GM12865 (cell line): ENCODE measurements at places on chromosomes 1 and 21.

GRCh38 chr1:59271561-59272260 lies 25.2 kb upstream of the FGGY start:
- DNase-seq, result peak; percentile 29

DNA sequence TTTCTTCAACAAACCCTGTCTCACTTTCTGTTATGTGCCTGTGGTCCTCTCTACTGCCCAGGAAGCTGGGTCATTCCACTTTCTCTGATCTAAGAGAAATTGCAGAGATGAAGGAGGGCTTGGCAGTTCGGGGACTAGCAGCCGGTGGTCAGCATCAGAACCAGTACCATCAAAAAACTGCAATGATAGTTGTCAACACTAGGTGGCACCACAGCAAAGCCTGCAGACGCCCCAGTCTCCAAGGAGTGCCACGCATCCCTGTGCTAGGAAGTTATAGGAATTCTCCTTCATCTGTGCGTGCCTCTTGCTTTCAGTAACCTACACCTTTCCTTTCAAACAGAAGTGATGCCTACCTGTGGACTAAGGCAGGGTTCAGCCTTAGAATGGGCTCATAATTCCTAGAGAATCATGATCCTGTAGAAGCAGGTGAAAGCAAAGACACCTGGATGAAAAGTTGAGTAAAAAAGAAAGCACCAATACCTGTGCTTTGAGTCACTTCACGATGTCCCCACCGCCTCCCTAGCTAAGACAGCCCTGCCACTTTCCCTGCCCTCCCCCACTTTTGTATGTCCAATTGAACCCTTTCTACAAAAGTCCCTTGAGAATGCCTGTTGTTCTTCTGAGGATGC lies 129.2 kb downstream of the ADAMTS1 start:
- peak; percentile 34 for DNase-seq

DNA sequence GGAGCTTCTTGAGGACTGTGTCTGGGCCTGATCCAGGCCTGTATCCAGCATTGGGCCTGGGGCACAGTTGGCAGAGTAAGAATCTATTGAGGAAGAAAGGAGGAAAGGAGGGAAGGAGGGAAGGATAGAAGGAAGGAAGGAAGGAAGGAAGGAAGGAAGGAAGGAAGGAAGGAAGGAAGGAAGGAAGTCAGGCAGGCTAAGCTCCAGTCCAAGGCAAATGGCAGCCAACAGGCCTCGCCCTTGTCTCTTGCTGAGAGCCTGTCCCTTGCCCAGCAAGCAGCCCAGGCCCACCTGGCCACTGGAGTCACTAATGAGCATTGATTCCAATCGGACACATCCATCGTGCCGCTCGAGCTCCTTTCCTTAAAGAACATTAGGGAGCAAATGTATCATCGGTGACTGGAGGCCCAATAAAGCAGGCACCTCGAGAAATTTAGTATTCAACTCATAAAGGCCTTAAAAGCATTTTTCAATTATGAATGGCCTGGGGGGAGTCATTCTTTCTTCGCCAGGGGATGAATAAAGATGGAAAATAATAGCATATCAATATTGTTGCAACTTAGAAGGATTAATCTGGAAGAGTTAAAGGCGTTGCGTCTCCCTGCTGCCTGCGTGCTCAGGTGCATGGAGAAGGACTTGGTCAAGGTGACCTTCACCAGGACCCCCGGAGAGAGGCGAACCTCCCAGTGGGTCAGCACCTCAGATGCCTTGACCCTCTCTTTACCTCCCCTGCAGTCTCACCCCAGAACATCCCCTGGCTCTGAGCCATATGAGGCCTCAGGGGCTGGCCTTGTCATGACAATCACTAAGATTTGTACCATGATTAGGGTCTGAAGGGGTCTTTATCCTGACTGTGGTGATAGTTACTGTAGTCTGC lies 144.5 kb upstream of the RUNX3 start:
- no peak for DNase-seq

- DNase-seq, result no peak
Observed at GRCh38 chr1:204417074-204417997, 5.7 kb upstream of the PPP1R15B start.

DNA sequence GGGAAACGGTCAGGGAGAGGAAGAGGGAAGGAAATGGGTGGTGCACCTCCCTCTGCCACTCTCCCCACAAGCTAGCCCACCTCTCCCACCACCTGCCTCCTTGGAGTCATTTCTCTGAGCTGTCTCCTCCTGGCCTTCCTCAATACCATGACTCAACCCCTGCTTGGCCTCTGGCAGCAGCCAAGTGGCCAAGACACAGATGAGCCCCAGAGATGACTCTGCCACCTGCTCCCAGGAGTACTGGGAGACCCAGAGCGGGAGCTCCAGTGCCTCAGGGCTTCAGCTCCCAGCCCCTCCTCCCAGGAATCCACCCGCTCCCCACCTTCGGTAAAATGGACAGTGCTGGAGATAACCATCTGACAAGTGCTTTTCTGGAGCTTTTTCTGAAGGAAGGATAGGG lies 2.6 kb downstream of the S100A16 start:
- no peak for DNase-seq

- DNase-seq, result no peak
Observed at GRCh38 chr1:167016100-167016750, 27.1 kb downstream of the MAEL start.

DNA sequence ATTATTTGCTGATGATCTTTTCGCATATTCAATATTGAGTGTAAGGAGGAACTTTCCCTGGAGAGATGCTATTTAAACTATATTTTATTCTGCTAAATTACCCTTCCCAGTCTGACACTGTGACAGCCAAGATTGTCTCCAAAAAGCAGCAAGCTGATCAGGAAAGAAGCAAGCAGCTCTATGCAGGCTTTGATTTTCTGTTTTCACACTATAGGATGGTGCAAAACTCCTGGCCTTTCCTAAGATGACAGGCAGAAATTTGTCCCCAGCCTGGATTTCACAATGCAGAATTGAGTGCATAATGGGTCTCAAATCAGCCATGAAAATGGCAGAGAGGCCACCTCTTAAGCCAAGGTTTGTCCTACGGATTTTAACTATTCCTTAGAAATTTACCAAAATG lies 1.1 kb downstream of the SGIP1 start:
- DNase-seq, result no peak

GRCh38 chr1:185585770-185586169 lies 148.4 kb upstream of the HMCN1 start:
- DNase-seq, result no peak

GRCh38 chr1:68826836-68827235 lies 330.0 kb upstream of the DEPDC1 start:
- DNase-seq, result no peak

- DNase-seq, result no peak
Observed at GRCh38 chr1:230163205-230163604, 96.2 kb downstream of the GALNT2 start.

GRCh38 chr1:53165408-53165961 lies 23.0 kb upstream of the SLC1A7 start:
- no peak for DNase-seq

DNA sequence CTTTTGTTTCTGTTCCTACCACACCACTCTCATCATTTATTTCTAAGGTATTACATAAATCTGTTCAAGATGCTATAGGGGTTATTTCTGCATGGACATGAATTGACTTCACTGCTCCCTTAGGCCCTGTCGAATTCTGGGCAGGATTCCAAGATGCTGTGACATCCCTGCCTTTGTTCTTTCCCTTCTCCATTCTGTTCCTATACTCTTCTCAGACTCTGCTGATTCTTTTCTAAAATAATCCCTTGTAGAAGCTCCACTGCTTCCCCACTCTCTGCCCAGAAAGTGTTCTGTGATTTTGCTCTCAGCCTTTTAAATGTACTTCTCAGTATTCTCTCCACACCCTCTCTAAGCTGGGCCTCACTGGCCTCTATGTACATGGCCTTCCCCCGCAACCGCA lies 99.2 kb downstream of the PHTF1 start:
- DNase-seq, result no peak

DNA sequence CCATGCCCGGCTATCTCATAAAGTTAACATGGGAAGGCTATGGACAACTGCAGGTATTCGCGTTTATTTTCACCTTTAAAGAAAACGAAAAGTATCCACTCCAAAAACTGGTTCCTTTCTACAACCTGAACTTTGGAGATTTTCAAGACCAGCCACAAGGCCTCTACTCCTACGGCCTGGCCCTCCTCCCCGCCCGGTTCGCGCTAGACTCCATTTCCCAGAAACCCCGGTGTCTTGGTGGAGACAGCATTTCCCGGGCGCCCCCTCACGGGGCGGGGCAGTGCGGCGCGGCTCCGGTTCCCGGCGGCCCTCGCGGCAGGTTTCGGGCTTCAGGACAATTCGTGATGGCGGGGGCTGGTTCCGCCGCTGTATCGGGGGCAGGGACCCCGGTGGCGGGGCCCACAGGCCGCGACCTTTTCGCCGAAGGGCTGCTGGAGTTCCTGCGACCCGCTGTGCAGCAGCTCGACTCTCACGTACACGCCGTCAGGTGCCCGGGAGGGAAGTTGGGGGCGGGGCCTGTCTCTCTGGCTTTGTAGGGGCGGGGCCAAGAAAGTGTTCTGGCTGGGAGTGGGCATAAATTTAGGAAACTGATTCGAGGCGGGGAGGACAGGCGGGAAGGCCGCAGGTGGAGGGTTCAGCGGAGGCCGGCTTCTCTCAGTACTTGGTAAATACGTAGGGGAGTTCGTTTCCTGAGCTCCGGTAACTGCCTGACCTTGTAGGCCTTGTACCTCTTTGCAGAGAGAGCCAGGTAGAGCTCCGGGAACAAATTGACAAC lies at the start of gene SNAPIN:
Gene SNAPIN (plus strand): TSS at position 304 of the 775 bp plus-strand sequence. CDS start 41 bp downstream, at position 345.
- peak; percentile 91 for DNase-seq

DNA sequence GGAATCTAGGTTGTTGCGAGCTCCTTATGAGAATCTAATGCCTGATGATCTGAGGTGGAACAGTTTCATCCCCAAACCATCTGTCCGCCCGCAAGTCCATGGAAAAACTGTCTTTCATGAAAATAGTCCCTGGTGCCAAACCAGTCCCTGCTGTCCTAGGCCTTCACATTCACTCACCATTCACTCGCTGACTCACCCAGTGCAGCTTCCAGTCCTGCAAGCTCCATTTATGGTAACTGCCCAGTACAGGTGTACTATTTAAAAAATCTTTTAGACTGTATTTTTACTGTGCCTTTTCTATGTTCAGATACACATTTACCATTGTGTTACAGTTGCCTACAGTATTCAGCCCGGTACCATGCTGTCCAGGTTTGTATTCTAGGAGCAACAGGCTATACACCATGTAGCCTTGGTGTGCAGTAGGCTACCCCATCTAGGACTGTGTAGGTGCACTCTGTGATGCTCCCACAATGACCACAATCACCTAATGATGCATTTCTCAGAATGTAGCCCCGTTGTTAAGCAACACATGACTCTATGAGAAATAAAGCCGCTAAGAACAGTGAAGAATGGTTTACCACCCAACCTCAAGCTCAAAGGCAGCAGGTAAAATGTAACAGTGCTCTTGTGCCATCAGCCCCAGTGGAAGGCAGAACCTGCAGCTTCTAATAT lies 2.4 kb downstream of the ECHDC2 start:
- DNase-seq, result no peak

DNA sequence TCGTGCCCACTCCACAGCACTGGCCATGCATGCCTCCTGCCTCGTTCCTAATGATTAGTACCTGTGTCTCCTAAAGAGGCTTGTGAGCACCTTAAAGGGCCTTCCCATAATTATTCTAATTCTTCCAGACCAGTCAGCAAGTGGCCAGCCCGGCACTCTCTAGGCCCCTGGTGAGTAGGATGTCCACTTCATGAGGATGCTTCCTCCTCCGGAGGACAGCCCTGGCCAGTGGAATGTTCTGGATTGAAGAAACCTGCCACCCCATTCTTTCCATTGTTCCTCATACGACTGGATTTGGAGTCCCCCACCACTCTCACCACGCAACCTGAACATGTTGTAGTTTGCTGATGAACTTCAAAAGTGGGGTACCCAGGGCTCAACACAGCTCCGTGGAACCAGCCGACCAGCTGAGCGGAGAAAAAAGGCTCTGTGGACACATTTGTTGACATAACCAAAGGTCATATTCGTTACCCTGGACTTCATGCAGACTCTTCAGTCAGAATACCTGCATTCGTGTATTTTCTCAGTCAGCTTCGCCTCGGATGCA lies 46.7 kb upstream of the LBR start:
- no peak for DNase-seq

DNA sequence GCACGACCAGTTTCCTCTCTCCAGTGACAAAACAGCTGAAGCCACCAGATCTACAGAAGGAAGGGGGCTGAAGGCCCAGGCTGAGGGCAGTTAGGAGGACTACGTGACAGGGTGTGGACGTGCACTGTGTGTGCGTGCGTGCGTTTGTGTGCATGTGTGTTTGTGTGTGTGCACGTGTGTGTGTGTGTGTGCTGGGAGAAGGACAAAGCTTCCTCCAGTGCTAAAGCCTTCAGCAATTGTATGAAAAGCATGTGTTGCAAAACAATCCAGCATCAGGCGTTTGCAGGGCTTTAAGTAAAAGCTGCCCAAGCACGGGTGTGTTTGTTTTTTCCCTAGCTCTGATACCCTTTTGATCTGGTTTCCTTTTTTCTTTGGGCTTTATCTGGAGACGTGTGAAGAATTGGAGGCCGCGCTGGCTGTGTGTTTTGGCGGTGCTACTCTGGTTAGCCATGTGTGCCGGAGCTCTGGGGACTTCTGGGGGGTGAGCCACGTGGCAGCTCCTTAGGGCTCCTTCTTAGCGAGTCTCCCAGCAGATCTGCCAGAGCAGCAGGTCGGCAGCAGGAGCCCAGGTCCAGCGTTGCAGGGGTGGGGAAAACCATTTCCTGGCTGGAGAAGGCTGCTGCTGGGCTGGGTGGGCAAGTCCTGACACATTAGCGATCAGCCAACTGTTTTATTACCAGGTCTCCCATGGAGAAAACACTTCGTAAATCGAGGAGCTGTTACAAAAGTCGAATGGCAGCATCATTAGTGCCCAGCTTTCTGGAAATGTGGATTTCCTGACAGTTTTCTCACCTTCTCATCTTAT lies 73.4 kb downstream of the UCK2 start:
- DNase-seq, result no peak

GRCh38 chr1:108717774-108718316 lies 5.1 kb downstream of the FNDC7 start:
- DNase-seq, result no peak

GRCh38 chr1:168917309-168917708 lies 188.3 kb upstream of the DPT start:
- no peak for DNase-seq

DNA sequence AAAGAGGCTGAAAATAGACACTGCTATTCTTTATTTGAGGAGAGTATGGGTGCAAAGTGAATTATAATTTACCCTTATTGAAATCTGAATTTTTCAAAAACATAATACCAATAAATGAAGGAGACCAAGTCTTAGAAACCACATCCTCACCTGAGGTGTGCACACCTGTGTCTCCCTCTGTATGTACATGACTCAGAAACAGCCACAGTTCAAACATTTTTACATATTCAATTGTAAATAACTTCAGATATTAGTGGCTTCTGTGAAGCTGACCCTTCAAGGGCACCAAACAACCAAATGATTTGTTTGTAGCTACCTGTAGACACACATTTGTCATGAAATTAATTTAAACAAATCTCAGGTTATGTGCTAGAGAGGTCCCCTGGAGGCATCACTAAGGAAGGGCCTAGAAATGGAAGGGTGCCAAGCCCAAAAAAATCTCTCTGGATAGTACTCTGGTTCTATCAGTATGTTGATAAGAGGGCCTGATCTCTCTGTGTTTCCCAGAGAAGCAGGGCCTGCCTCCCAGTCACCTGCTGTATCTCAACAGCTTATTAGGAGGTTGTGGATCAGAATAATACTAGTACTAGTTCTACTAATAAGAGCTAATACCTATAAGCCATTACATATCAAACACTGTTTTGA lies 28.1 kb downstream of the ERI3 start:
- DNase-seq, result no peak

GRCh38 chr1:14017531-14017961 lies 317.6 kb downstream of the PRDM2 start:
- no peak for DNase-seq
